ENCODE measurements at places on chromosomes 6 and 20.

GRCh38 chr20:20371681-20372080, 3.8 kb downstream of the INSM1 start:
- DNase-seq = no peak

DNA sequence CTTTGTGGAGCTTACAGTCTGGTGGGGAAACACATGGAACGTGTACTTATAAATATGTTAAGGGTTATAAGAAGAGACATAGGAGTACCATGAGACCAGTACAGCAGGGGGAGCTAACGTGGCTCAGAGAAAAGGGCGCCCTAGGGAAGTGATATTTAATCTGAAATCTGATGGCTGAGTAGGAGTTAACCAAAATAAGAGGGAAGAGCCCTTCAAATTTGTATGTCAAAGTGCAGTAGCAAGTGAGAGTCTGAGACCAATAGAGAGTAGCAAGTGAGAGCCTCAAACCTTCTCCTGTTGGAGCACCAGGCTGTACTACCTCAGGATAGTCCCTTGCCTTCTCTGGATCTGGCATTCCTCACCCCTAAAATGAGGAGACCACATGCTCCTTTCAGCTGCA, 6.1 kb upstream of the PKIG start:
- DNase-seq = no peak

DNA sequence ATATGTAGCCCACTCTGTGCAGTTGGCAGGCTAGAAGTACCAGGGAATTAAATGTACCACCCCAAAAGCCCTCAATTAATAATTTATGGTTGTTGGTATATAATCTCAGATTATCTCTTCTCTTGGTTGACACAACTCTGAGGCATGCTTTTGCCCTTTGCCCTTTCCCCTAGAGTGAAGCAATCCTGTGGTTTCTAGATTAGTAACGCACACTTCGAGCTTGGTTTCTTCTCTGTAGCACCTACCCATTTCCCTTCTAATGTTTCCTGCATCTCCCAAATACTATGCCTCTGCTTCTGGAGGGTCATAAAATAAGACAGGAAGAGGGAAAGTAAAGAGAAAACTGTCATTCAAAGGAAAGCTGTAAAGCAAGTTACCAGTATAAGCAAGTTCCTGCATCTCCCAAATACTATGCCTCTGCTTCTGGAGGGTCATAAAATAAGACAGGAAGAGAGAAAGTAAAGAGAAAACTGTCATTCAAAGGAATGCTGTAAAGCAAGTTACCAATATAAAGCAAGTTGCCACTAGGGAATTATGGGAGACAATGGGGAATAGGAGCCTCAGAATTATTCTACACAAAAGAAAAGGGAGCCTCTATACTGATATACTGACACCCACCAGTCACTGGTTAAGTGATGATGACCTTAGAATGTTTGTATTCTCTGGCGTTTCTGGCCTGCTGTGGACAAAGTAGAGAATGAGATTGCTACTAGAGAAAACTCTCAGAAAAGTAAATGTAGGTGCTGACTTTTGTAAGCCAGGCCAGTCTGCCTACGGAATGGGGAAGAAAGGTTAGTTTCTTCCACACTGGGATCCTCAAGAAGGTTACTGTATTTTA, 862.6 kb upstream of the MAN1A1 start:
- DNase-seq = no peak

GRCh38 chr6:44128020-44128917, 915 bp downstream of the TMEM63B start:
- DNase-seq = peak; percentile 59

GRCh38 chr6:36241728-36242127, 28.1 kb upstream of the PNPLA1 start:
- DNase-seq = peak; percentile 48

GRCh38 chr20:63345328-63346100, 15.6 kb downstream of the CHRNA4 start:
- no peak for DNase-seq

- DNase-seq = no peak
These were observed 112.0 kb upstream of the SGK1 start for GRCh38 chr6:134429861-134430380.

- DNase-seq = no peak
These were observed 130.7 kb downstream of the RNASET2 start for GRCh38 chr6:166825553-166826145.

- DNase-seq = no peak
These were observed 12.9 kb upstream of the C20orf144 start for GRCh38 chr20:33649201-33649681.

All from GM12891 (cell line).